Activated T-helper 9 cell treated with anti-CD3 and anti-CD28 coated beads, Interleukin-2, amount 50 U/mL, for 16 hours (primary cell): ENCODE measurements at places on chromosomes 1 and 21.
A peak's percentile ranks its signal among the peaks of the same experiment; 100 is the strongest.

GRCh38 chr1:23960291-23961020, 828 bp downstream of the PNRC2 start:
- DNase-seq = no peak

DNA sequence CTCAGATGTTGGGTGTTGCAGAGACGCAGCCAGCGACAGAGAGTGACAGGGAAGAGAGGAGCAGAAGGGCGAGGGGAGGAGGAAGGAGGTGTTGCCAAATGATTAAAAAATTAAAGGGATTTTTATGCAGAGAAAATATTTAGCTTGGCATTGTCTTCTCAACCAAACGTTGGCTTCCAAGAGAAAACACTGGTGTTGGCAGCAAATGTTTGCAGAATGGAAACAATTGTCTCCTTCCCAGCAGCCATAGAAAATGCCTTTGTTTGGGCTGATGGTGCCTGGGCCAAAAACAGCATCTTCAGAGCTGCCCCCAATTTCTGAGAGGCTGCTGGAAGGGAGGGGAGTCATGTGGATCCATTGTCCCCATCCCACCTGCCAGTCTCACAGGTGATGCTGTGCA, 29.7 kb upstream of the GRIK3 start:
- DNase-seq = no peak

GRCh38 chr1:235423214-235423652, 56.0 kb downstream of the TBCE start:
- DNase-seq = no peak

DNA sequence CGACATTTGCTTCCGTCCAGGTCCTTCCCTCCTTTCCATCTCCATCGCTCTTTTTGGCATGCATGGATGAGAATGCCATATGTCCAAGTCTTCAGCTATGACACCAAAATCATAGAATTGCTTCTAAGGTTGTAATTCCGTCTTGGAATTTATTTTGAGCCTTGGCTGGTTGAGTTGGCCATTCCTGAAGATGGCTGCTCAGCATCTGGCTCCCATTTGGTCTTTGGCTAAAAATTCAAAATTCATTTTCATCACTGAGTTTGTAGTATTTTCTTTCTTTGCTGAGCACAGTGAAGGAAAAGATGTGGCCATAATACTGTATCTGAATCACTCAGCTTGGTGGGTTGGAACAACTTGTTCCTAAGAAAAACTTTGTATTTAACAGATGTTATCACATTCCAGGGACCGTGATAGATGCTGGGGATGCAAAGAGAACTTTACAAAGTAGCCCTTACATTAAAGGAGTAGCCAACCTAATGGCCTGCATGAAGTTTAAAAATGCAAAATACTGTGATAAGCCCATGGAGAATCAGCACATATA, 15.6 kb downstream of the JUN start:
- DNase-seq = no peak

DNA sequence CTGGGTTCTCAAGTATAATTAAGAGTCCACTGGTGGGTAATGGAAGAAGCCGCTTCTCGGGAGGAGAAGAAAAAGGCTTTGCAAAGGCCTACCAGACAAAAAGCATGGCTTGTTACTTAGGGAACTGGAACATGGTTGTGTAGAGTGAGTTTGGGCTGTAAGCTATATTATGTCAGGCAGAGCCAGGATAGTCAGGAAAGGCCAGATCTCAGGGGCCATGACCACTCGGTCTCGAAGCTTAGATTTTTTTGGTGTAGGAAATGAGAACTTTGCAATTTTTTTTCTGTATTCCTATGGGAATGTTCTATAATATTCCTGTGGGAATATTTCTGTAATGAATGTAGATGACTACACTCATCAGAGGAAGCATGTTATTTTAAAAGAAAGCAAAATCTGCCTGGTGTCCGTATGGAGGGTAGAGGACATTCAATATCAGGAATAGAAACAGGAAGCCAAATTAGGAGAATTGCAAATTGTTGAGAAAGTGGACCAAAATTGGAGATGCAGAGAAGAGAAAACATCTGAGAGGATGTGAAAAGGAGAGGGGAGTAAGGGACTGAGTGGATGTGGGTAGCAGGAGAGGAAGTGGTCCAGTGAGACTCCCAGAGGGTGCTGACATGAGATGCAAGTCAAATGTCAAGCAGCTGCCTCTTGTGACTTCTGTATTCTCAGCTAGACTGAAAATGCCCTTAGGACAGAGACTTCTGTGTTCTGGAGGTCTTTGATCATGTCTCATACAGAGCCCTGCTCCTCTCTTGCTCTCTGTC, 45.2 kb upstream of the HAO2 start:
- DNase-seq = no peak

- no peak for DNase-seq
Measured at GRCh38 chr1:170274131-170274501, 128.4 kb downstream of the NTMT2 start.

DNA sequence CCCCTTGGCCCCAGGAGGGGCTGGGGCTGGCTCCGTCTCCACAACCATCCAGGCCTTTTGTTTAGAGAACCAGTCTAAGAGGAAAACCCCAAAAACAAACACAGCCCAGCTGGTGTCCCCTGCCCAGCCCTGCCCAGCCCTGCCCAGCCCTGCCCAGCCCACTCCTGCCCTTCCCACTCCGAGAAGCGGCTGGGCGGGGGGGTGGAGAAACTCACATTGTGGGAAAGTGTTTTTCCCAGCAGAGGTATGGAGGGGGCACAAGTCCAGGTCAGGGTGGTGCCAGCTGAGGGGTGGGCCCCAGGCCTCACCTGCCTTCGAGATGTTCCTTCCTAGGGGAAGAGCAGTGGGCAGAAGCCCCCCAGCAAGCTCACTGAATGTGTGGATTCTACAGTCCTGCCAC, 10.0 kb upstream of the FAM131C start:
- DNase-seq = no peak

GRCh38 chr1:19442154-19443096, 42.9 kb downstream of the CAPZB start:
- DNase-seq = no peak

- no peak for DNase-seq
Measured at GRCh38 chr1:156464335-156464734, 36.2 kb downstream of the MEF2D start.

GRCh38 chr1:75341537-75341936, 207.3 kb downstream of the LHX8 start:
- no peak for DNase-seq

GRCh38 chr1:186055846-186056245, 319.2 kb downstream of the TPR start:
- no peak for DNase-seq

DNA sequence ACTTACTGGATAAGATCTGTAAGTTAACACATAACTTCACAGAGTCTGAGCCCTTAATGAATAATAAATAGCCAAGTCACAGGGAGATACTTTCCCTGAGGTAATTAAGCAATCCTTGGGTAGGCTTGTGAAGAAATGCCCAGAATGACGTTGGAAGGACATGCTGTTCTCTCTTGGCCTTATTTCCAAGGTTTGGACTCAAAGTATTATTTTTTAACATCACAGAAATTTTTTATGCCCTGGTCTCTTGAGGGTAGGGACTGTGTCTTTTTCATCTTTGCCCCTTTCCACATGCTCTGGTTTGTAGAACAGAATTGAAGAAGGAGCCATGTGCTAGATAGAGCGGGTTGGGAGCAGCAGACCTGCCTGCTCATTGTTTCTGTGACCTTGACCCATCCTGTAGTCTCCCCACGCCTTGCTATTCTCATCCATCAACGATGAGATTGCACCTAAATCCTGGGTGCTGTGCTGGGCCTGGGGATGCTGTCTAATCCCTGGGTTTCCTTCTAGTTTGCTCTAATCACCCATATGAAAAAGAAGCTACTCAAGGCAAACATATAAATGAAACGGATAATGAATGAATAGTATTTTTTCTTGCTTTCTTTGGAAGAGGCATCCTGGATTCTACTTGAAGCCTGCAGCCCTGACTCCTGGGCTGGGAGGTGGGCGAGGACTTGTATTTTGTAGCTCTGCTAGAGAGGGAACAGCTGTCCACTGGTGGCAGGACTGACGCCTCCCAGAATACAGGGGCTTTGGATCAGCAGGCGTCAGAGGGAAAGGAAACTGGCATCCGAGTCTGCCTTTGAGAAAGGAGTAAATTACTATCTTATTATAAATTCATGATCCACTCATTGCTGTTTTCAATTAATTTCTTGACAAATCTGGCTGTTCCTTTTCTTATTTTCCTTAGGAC, 17.5 kb upstream of the LAMTOR5 start:
- DNase-seq = no peak

DNA sequence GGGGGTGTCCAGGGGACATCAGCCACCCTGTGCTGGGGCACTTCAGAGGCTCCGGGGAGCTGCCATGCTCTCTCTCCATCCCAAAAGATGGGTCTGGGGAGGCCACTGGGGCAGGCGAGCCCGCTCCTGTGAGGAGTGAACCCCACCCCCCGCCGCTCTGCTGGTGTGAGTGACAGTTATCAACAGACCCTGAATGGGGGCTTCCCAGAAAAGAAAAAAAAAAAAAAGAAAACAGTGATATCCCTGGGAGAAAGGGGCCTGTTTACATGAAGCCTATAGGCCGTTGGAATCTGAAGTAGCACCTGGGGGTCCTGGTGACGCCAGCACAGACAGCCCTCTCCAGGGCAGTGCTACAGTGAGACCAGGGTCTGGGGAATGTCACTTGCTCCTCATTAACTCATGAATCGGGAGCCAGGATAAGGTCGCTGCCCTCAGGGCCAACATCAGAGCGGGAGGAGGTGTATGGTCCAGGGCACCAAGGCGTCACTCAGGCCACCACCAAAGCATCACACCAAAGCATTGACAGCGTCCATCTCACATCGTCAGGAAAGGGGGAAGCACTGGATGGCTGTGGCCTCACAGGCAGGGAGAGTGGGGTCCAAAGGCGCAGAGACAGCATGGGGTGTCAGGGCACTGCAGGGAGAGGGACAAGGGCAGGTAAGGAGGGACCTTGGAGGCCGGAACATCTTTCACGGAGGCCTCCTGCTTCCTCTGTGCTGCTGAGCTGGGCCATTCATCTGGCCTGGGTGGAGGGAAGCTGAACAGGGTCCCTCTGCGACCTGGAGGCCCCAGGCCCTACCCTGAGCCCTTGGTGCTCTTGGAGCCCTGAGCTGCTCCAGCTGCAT, 8.4 kb upstream of the NPHP4 start:
- DNase-seq = no peak

GRCh38 chr1:171712341-171712740, 29.5 kb downstream of the VAMP4 start:
- no peak for DNase-seq

GRCh38 chr21:34807881-34808568, 139.2 kb downstream of the CLIC6 start:
- DNase-seq = peak; percentile 56

DNA sequence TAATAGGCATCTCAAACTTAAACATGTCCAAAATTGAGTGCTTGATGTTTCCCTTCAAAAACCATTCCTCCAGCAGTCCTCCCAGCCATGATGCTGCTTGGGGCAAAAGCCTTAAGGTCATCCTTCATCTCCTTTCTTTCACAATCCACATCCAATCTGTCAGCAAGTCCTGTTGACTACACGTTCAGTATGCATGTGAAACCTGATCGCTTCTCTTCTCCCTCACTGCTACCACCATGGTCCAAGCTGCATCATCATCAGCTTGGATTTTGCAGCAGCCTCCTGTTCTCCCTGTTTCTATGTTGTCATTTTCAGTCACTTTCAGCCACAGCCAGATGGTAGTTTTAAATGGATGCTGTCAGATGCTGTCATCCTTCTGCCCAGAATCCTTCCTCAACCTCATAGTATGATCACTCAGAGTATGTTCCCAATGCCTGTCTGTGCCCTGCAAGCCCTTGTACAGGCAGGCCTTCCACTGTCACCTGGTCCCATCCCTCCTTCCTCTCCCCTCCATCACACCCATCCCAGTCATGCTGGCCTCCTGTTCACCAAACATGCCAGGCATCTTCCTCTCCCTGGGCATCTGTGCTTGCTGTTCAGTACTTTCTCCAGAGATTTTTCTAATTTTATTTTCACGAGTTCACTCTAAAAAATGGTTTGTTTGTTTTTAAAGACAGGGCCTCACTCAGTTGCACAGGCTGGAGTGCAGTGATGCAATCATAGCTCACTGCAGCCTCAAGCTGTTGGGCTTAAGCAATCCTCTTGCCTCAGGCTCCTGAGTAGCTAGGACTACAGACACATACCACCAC, 66.0 kb downstream of the SYDE2 start:
- no peak for DNase-seq

GRCh38 chr1:111099289-111099688, 40.6 kb downstream of the DRAM2 start:
- no peak for DNase-seq
